ENCODE measurements at places on chromosomes 12 and 14.

- DNase-seq, result no peak
Observed at GRCh38 chr12:65603438-65604351, 220.6 kb upstream of the HMGA2 start.

DNA sequence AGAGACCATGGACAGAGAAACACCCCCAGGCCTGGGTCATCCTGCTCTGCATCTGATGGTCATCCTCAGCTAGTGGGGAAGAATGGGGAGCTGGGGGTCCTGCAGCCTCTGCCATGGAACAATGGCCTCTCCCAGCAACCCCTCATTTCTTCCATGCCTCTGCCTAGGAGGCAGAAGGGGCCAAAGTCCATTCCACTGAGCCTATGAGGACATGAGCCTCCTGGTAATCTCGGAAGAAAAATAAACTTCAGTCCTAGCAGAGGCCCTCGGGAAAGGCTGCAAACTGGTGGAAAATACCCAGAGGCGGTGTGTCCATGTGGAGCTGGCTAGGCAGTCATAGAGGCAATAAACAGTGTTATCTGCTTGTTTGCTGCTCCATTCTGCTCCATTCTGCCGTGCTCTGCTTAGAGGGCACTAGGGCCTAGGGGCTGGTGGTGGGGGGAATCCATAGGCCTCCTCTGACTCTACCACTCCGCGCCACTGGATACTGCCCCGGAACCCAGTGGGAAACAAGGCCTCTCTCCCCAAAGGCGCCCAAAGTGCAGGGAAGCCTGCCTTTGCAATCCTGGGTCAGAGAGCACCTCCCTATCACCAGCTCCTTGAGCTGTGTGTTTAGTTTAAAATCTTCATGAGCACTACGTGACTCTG is 4.5 kb downstream of the PGF start:
- no peak for DNase-seq

- no peak for DNase-seq
Observed at GRCh38 chr14:71729596-71729995, 202.6 kb upstream of the RGS6 start.

GRCh38 chr12:120286768-120287490 is 4.8 kb downstream of the RNU4-2 start:
- no peak for DNase-seq

GRCh38 chr14:57611555-57612075 is 118.0 kb upstream of the CCDC198 start:
- no peak for DNase-seq

GRCh38 chr12:126967152-126967551 is 1299.8 kb upstream of the TMEM132C start:
- DNase-seq, result no peak

DNA sequence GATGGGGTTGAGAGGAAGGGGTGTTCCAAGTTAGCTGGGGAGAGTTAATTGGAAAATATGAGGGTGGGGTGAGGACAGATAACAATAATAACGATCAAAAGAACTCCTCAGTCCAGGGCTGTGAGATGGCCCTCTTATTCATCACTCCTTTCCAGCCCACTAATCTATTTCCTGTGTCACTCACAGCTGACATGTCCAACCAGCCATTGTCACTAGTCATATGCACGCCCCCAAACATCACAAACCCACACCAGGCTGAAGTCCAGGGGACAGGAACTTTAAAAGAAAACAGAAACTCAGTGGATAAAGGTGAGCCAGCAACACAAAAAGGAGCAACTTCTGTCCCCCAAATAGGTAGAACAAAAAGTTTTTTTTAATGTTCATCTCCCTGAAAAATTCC is 911 bp downstream of the CALCOCO1 start:
- no peak for DNase-seq

DNA sequence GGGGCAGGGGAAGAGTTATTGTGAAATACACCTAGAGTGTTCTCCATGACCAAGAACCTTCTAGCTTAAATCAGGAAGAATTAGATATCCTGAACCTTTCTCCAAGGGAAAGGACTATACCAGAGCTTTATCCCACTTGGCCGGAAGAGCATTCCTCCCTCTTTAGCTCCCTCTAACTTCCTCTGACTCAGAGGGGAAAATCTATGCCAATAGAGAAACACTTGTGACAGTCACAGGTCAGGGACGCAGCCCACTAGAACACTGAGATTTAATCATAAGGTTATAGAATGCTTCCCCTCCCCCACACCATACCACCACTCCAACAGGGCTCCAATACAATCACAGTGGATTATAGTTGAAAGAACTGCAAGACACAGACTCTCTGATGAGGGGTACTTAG is 55.4 kb upstream of the RFX4 start:
- DNase-seq, result no peak

DNA sequence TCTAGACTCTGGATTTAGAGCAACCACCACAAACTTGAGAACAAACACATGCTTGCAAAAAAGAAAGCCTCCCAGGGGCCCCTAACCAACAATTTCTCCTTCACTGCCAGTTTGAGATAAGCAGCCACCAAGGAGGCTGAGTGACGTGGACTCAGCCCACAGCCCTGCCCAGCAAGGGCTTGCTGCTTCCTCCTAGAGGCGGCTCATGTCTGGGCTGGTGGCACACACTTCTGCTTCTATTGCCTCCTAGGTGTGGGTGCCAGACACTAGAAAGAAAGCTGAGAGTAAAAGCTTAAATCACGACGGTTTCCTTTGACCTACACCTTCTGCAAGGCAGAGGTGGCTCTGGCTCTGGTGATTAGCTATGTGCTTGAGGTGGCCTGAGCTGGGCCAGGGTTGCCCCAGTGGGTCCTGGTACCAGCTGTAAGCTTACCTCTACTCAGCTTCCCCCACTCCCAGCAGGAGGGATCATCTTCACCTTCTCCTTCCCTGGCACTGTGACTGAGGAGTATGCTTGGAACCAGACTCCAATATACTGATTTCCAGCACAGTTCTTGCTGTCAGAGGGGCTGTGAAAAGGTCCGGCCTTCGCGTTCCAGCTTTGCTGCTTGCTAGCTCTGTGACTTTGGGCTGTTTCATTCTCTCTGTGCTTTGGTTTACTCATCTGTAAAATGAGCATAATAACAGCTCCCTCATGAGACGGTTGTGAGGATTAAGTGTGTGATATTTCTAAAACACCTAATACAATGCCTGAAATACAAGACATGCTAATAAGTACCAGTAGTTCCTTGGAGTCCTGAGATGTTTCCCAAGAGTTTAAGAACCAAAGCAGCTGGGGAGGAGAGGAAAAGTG is 89.7 kb upstream of the PARP11 start:
- DNase-seq, result peak; percentile 65

DNA sequence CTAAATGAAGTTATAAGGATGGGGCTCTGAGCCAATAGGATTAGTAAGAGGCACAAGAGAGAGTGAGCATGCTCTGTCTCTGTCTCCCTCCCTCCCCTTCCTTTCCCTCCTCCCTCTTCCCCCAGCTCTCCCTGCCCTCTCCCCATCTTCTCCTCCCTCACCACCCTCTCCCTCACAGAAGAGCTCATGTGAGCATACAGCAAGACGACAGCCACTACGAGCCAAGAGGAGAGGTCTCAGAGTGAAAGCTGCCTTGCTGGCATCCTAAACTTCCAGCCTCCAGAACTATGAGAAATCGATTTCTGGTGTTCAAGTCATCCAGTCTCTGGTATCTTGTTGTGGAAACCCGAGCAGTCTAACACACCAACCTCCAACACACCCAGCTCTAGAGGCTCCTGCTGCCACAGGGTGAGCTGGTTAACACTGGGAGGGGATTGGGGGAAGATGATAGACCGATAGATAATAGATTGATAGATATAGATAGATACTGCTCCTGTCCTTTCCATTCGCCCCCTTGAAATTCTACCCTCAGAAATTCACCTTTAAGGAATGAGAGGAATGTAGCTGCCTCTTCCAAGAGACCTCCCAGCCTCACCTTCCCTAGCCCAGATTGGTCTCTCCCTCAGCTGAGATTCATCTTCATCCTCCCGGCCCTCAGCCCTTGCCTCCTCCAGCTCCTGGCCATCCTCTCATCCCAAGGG is 25.8 kb upstream of the ACTN1 start:
- DNase-seq, result no peak

- DNase-seq, result no peak
Observed at GRCh38 chr12:52224151-52224550, 8.9 kb upstream of the KRT7 start.

GRCh38 chr12:16369156-16369555 is 21.7 kb downstream of the MGST1 start:
- DNase-seq, result no peak

- DNase-seq, result peak; percentile 32
Observed at GRCh38 chr14:64760146-64760755, 56.0 kb downstream of the PLEKHG3 start.

- DNase-seq, result no peak
Observed at GRCh38 chr14:26056036-26056616, 541.7 kb downstream of the NOVA1 start.

DNA sequence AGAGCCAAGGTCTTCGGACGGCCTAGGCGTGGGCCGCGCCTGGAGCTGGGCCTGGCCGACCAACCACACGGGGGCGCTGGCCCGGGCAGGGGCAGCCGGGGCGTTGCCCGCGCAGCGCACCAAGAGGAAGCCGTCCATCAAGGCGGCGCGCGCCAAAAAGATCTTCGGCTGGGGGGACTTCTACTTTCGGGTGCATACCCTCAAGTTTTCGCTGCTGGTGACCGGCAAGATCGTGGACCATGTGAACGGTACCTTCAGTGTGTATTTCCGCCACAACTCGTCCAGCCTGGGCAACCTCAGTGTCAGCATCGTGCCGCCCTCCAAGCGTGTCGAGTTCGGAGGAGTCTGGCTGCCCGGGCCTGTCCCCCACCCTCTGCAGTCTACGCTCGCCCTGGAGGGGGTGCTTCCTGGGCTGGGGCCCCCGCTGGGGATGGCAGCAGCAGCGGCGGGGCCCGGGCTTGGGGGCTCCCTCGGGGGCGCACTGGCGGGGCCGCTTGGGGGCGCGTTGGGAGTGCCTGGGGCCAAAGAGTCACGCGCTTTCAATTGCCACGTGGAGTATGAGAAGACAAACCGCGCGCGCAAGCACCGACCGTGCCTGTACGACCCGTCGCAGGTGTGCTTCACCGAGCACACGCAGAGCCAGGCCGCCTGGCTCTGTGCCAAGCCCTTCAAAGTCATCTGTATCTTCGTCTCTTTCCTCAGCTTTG is 4.4 kb upstream of the SHMT2 start:
- DNase-seq, result peak; percentile 26

DNA sequence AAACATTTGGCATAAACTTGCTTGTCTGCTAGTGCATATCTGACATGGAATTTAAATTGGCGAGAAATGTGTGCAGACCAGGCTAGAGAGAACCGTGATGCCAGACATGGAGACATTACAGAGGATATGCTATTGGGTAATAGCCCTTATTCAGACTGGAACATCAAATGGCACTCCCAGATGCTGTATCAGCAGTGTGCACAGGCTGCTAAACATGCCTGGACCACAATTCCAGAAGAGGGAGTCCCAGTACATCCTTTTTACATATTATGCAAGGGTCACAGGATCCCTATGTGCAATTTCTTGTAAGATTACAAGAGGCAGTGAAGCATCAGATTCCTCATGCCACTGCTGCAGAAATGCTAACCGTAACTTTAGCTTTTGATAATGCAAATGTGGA is 354.5 kb upstream of the FOXG1 start:
- no peak for DNase-seq

DNA sequence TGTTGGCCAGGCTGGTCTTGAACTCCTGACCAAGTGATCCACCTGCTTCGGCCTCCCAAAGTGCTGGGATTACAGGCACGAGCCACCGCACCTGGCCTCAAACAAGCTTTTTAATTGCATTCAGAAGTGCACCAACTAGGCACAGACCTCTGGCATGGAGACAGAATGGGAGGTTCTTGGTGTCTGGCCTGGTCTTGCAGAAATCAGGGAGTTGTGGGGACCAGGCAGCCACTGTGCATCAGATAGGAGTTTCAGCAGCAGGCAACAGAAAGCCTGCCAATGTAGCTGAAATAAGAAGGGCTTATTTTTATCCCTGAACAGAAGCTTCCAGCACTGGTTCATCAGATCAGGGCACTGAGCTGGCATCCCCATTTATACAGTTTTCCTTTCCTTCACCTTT is 22.2 kb upstream of the TCL1B start:
- no peak for DNase-seq

GRCh38 chr12:122021193-122021821 is 377 bp upstream of the BCL7A start:
- DNase-seq, result no peak

DNA sequence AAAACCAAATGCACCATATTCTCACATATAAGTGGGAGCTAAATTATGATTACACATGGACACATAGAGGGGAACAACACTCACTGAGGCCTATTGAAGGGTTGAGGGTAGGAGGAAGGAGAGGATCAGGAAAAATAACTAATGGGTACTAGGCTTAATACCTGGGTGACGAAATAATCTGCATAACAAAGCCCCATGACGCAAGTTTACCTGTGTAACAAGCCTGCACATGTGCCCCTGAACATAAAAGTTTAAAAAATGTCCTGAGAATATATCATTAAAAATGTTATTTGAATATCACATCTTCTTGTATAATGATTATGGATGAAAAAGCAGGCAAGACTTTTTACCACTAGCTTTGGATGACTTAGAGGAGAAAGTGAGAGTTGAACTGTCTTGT is 138.0 kb upstream of the NOVA1 start:
- DNase-seq, result no peak

GRCh38 chr14:63322897-63323573 is 4.3 kb upstream of the GPHB5 start:
- DNase-seq, result no peak

DNA sequence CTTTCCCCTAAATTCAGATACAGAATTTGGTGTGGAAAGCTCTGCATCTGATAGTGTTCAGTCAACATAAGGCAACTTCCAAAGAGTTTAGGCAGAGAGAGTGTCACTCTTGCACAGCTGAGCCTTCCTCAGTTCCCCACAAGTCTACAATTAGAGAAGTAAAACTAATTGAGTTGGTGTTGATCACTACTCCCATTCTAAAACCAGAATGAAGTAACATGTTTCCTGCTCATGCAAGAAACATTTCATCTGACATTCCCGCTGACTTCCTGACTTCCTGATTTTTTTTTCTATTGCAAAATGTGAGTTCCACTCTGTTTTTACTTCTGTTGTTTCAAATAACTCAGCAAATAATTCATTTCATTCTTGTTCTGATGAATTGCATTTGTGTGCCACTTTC is 271.0 kb downstream of the ALG10B start:
- DNase-seq, result no peak

GRCh38 chr12:82788594-82788993 is 101.9 kb downstream of the TMTC2 start:
- DNase-seq, result no peak

GRCh38 chr12:118269806-118270205 is 102.9 kb downstream of the TAOK3 start:
- no peak for DNase-seq

- no peak for DNase-seq
Observed at GRCh38 chr12:109555431-109556315, 17.6 kb downstream of the MMAB start.

Data from activated naive CD4-positive, alpha-beta T cell (primary cell).